ENCODE measurements at places on chromosomes 3 and 15.

DNA sequence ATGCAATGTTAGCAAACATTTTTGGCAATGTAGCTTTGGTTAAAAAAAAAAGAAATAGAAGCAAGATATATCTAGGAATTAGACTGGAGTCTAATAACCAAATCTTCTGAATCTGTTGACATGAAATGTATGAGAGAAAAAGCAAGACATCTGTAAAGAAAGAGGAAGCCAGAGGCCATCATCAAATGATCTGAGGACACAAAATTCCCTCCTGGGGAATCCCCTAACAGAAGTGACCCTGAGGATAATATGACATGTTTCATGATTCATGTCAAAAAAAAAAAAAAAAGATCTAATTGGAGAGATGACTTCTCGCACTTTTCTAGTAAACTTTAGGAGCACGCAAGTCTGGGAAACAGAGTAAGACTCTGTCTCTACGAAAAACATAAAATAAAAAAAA lies 70.9 kb downstream of the IMPG2 start:
- DNase-seq = no peak

DNA sequence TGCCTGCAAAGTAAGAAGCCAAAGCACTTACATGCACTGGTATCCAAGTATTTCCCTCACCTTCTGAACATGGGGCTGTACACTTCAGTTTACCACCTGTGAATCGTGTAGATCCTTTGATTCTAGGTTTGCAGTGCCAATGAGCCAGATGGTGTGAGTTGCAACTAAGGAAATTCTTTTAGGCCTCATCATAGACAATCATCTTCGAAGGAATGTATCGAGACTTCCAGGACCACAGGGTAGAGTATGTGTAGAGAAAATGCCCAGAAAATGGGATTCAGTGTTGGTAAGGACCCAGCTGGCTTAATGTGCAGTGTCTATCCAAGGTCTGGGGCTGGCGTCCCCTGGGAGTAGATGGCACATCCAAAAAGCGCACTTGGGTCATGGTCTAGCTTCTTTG lies 323.2 kb upstream of the TPM1 start:
- DNase-seq = no peak

- DNase-seq = no peak
These were observed 922 bp downstream of the RAB11A start for GRCh38 chr15:65869954-65870871.

DNA sequence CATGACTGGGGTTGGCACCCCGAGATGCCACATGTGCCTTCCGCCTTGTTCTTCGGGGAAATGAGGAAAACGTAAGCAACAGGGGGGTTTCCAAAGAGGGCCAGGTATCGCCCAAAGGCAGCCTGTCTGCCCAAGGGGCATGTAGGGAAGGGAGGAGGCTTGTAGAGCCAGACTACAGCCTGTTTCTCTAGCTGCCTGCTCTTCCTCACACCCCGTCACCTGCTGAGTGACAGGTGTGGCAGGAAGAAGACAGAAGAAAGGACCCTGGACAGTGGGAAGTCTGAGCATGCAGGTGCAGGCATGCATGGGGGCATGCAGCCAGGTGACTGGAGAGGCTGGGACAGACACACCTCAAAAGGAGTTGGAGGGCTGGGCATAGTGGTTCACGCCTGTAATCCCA lies 9.8 kb downstream of the PLA2G4E start:
- no peak for DNase-seq

- no peak for DNase-seq
These were observed 514 bp downstream of the IGF2BP2 start for GRCh38 chr3:185824051-185825005.

Data from activated CD8-positive, alpha-beta memory T cell treated with anti-CD3 and anti-CD28 coated beads for 1 hour (primary cell).